DMS 273 treated with DMSO at 0.1 percent for 48 hours (cell line): ENCODE measurements at places on chromosomes 1 and 21.

GRCh38 chr1:205257735-205258134, 30.0 kb downstream of the TMCC2 start:
- no peak for DNase-seq

- DNase-seq = no peak
These were observed 33.3 kb downstream of the TMEM51 start for GRCh38 chr1:15186846-15187151.

GRCh38 chr1:8358897-8359616, 41.1 kb downstream of the SLC45A1 start:
- DNase-seq = no peak

GRCh38 chr21:39115576-39116235, 67.5 kb downstream of the PSMG1 start:
- DNase-seq = no peak

DNA sequence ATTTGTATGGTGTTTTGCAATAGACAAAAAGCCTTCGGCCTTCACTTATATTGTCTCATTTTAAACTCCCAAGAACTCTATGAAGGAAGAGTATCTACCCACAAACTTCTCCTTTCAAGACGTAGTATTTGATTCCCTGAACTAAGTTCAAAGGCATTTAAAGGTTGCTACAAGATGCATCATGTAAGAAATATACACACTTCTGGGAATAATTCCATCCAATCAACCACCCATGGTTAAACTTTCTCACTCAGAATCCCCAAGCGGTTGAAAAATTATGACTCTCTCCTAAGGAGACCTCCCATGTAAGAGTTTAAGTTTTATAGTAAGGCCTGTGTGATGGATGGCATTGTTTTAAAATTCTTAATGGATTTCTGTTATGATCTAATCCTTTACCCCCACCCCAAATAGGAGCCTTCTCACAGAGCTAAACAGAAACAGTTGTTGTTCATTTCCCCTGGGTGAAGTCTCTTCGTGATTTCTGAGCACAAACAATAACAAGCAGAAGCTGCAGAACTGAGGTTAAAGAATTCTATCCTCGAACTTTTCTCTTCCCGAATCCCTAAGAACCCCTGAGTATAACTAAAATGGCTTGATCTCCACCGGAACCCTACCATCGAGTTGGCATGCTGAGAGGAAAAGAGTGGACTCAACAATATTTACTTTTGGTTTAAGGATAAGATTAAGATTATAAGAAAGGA, 185.0 kb downstream of the TGFBR3 start:
- no peak for DNase-seq

- DNase-seq = no peak
These were observed at the start of gene BSND for GRCh38 chr1:54998677-54999076. Gene BSND (plus strand): TSS chr1:54998933. CDS start chr1:54999187, 254 bp downstream.

DNA sequence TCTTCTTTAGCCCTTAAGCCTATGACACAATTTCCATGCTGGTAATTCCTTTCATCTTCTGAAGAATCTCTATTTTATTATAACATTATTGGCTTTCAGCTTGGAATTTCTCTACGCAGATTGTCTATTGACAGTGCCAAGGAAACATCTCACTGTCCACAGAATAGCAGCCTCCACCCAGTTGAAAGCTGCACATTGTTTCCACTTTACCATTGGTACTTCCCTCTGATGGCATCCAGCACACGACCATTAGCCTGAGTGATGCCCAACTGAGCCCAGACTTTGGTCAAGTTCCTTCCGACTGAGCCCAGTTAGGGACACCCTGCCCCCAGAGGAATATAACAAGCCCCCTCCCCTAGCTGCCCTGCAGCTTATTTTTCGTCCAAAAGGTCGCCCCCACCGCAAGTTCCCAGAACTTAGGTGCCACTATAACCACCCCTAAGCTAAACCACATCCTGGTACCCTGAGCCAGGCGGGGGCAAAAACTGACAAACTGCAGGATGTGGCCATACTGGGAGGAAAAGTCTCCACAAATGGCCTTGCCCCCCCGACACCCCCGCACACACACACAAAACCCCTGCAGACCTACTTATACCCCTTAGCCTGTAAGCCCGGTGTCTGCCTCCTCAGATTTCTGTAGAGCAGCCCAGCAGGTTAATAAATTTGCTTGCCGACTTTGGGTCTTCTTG, 13.2 kb downstream of the GBP5 start:
- no peak for DNase-seq

GRCh38 chr1:1510912-1511532, 940 bp upstream of the ATAD3A start:
- DNase-seq = no peak

DNA sequence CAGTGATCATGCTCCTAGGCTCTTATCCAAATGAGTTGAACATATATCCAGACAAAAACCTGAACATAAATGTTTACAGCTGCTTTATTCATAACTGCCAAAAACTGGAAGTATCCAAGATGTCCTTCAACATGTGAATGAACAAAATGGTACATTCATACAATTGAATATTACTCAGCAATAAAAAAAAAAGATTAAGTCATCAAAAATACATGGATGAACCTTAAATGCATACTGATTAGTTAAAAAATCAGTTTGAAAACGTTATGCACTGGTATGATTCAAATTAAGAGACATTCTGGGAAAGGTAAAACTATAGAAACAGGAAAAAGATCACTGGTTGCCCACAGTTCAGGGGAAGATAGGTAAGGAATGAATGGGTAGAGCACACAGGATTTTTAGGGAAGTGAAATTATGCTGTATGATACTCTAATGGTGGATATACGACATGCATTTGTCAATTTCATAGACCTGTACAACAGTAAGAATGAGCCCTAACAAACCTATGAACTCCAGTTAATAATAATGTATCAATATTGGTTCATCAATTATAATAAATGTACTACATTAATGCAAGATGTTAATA, 3.1 kb downstream of the LRRC40 start:
- DNase-seq = no peak

DNA sequence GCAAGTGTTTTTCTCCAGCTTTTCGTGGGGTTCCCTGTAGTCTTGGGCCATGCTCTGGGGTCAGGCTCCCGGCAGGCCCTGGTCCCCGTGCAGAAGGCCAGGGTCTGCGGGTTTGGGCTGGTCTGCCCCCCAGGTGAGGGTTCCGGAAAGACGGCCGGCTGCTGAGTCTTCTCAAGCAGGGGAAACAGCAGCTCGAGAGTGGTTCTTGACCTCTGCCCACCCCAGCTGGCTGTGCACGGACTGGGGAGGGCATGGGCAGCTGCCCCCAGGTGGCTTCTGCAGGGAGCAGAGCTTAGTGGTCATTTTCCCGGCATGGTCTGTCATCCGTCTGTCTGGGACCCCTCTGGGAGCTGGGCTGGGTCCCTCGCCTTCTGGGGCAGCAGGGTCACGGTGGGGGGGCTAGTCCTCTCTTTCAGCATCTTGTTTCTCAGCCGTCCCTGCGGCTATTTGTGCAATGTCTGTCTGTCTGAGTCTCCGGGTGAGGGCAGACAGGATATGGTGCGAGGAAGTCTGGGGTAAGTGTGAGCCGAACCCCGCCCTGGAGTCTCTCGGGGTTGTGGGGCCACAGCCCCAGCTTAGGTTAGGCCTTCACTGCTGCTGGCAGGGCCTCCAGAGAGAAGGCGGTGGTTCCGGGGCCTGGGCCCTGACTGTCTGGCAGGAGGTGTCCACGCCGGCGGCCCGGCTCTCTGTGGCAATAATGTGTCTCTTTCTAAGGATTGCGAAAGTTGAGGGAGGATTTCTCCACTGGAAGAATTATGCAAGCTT, 6.1 kb downstream of the SKI start:
- DNase-seq = no peak

DNA sequence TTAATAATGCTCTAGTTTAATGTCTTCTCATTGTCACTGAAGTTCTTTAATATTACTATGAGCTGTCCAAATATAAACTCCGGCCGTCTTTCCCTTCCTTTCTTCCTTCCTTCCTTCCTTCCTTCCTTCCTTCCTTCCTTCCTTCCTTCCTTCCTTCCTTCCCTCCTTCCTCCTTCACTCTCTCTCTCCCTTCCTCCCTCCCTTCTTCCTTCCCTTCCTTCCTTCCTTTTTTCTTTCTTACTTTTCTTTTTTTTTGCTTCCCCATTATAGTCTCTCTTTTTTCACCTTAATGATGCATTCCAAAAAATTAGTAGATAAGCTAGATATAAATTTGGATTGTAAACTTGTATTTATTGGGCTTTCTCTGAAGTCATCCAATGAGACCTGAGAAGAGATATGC, 431.0 kb upstream of the ADGRL4 start:
- DNase-seq = no peak

DNA sequence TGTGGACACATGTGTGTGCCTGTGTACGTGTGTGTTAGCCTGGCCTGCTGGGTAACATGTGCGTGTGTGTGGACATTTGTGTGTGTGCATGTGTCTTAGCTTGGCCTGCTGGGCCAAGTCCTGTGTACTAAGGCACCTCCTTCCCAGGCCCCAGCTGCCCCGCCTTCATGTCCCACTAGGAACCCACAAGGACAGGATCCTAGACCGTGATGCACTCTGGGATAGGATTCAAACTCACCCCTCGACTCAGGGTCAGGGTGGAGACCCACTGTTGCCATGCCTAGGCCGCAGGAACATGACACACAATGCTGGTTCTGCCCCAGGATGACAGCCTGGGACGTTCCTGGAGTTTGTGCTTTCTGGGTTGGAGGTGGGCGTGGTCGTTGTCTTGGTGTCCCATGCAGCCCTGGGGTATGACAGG, 89.9 kb upstream of the TMPRSS2 start:
- no peak for DNase-seq

DNA sequence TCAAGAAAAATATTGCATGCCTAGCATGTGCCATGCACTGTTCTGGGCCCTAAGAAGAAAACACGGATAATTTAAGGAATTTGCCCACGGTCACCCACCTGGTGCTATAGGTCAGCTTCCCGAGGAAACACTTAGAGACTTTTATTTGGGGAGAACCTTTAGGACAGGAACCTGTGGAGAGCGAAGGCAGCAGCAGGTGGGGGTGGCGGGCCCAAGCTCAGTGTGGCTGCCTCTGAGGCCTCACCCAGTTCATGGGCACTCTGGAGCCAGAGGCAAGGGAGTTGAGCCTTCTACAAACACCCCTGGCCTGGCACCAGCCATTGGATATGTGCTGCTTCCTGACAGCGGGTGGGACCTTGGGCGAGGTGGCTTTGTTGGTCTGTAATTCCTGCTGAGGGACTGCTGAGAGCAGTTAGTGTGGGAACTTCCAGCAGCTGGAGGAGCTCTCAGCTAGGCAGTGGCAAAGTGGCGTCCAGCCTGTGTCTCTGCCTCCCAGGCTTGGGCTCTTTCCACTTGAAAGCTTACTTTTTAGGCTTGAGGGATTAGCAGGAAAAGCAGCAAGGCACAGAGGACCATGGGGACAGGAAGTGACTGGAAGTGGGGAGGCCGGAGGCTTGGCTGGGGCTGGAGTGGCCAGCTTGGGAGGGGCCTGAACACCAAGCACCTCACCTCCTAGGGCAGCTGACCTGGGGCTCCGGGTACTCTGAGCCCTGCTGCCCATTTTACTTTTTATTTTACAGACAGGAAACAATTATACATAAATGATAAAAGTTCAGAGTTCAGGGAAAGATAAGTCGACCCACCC, 19.1 kb downstream of the MRPL37 start:
- DNase-seq = no peak

DNA sequence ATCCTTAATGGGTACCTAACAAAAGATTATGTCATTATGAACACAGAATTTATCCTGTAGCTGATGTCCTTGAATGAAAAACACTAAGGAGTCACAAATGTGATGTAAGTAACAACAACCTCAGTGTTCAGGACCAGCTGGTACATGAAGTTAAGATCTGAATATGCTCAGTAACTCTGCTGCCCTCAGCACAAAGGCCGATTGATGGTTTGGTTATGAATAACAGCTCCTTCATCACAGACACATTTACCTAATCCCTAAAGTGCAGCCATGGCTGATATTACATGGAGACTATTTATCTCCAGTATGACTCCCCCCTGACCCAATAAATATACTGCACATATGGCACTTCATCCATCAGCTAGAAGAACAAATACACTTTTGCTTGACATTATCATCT, 75.2 kb downstream of the PLPPR5 start:
- no peak for DNase-seq

DNA sequence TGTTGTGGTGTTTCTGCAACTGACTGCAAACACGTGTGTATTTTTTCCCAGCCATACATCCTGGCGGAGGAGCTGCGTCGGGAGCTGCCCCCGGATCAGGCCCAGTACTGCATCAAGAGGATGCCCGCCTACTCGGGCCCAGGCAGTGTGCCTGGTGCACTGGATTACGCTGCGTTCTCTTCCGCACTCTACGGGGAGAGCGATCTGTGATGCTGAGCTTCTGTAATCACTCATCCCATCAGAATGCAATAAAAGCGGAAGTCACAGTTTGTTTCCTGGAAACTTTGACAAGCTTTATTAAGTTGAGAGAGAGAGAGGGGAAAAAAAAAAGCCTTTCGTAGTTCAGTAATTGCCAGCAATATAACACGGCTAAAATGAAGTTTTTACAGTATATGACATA, 32.7 kb upstream of the MTR start:
- no peak for DNase-seq

- no peak for DNase-seq
These were observed 18.6 kb downstream of the L1TD1 start for GRCh38 chr1:62213075-62213914.

DNA sequence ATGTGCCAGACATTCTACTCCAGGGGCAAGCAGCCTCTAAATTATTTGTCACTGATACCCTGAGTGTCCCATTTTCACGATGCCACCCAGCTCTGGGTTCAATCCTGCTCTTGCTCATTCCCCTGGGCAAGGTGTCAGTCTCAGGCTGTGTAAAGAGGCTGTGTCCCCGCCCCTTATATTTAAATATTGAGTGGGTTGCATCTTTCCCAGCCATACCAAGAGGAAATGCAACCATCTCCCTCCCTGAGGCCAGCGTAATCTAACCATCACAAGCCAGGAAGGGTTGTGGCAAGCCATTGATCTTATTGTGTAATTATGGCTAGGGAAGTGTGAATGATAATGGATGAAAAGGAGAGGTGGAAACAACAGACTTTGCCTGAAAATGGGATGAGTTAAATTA, 54.7 kb upstream of the CLDN14 start:
- no peak for DNase-seq

DNA sequence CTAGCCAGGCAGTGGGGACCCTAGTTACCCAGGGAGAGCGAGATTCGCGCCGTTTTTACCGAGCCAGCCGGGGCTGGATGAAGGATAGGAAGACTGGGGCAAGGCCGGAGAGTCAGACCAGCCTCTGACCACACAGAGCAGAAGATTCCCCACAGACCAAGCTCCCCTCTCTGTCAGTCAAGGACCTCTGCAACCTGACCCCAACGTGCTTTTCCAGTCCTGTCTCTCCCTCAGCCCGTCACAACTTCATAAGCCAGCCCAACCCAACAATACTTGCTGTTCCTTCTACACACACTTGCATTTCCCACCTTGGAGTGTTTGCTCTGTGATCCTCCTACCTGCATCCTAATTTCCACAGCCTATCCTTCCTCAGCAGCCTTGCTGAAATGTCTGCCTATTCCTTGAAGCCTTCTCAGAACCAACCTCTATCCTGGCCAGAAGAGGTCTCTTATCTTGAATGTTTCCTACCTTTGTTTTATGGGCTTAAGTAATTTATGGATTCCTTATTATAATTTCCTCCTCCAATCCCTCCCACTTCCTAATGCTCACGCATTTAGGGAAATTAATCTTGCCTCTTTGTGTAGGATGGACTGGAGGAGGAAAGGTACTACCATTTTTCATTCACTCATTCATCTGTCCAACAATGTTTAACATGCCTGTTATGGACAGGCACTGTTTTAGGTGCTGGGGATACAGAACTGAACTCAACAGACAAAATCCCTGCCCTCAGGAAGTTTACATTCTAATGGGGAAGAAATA, at the start of gene GSTM3:
Gene GSTM3 (minus strand): TSS at position 424 of the 759 bp plus-strand sequence. CDS start 751 bp downstream, outside the sequence.
- no peak for DNase-seq
